ENCODE measurements at places on chromosomes 7 and 10.

DNA sequence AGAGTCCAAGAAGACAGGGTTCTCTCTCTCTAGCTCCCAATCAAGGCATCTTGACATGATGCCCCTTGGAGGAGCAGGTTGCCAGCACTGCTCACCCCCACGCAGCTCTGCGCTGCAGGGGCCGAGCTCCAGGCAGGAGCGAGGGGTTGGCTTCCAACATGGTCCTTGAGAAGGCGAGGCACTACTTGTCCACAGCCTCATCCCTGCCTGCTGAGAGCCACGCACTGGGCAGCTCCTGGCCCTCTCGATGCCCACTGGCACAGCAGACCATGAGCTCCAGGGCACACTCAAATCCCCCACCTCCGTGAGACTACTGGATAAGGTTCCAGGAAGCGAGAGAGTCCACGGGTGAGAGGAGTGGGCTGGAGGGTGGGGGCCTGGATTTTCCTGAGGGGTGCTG is 31.1 kb downstream of the RAMP3 start:
- DNase-seq: no peak

- DNase-seq: no peak
Observed at GRCh38 chr10:132729810-132730572, 56.0 kb downstream of the NKX6-2 start.

DNA sequence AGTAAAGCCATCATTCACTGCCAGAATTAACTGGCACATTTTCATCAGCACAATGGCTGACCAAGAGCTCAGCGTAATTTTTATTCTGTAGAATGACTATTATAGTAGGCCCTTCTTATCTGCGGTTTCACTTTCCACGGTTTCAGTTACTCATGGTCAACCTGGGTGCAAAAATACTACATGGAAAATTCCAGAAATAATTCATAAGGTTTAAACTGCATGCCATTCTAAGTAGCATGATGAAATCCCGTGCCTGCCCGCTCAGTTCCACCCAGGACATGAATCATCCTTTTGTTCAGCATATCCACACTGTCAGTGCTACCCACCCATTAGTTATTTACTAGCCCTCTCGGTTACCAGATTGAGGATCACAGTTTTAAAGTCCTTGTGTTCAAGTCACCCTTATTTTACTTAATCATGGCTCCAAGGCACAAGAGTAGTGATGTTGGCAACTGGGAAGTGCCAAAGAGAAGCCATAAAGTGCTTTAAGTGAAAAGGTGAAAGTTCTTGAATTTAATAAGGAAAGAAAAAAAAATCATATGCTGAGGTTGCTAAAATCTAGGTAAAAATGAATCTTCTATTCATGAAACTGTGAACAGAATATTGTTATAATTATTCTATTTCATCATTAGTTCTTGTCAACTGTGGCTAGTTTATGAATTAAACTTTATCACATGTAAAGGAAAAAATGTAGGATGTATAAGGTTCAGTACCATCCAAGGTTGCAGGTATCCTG is 204.9 kb downstream of the DOCK4 start:
- no peak for DNase-seq

GRCh38 chr7:56019501-56019900 is 31.7 kb downstream of the PSPH start:
- no peak for DNase-seq

GRCh38 chr7:133376514-133376913 is 123.6 kb downstream of the EXOC4 start:
- no peak for DNase-seq

DNA sequence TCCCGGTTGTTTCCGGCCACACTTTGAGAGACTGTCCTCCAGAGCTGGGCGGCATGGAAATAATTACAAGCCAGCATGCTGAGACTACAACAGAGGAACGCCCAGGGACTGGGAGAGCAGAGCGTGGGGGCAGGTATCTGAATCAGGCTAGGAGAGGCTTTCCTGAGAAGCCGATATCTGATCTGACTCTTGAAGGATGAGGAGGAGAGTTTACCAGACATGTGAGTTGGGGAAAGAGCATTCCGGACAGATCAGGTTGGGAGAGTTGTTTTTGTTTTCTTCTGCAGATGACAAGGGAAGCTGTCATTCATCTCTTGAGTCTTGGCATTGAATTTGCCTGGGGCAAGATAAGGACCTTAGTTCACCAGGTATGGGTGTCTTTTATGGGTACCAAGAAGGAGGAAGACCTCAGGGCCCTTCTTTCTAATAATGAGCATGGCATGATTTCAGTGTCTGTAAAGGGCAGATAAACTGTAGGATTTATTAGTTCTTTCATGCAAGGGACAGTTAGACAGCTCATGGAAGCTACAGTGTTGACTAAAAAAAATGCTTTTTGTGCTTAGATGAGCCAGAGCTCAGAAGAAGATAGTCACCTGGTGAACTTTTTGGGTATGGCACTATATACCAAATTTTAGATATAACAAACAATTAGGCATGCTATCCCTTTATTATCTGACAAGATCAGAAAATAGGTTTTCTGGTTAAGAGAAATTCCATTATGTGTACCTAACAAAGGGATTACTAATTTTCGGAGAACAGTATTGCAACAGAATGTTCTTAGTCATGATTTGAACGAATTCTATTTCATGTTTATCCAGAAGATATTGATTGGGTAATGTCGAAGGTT is 36.2 kb downstream of the WBP1L start:
- DNase-seq: no peak

- DNase-seq: no peak
Observed at GRCh38 chr7:28759475-28759971, 198.6 kb downstream of the TRIL start.

DNA sequence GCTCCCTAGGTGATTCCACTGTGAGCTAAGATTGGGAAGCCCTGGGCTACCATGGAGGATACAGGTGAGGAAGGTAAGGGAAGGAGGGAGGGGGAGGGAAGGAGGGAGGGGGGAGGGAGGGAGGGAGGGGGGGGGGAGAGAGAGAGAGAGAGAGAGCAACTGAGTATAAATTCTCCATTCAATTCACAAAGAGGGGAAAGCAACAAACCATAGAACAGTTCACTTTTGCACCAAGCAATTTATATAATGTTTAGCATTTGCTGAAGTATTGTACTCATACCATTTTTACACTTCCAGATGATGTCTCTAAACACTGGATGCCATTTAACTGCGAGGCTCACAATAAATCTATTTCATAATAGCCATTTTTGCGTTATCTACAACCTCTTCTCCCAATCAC is 118.3 kb downstream of the COL28A1 start:
- DNase-seq: no peak

DNA sequence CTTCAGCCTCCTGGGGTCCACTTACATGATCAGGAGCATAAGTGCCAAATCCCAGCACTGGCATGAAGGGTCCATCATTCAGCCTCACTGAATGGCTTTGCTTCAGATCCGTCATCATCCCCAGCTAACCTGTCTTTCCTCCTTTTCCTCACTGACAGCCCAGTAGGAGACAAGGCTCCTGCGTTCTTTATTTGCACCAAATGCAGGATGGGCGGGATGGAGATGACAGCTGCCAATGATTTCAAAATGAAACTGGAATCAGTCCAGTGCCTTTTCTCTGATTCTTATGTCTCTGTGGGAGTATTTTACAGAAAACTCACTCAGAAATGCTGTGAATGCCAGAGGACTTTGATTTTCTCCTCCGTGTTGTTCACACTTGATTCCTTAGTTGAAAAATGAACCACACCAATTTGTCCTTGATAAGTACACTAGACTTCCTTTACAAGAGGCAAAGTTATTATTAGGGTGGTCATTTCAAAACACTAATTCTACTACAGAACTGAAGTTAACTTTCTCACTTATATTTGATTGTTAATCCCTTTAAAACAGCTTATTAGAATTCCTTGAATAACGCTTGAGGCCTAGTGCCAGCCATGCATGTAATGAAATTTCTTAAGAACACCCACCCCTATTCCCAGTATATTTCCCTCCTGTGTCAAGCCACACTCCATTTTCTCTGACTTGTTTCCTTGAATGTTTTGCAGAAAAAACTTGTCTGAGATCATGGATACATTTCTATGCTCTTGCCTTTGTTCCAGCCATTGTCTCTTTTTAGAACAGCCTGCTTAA is at the start of gene AKR1C8:
AKR1C8 (minus strand) TSS at position 164 of the 789 bp plus-strand sequence; CDS start at position 118, 46 bp downstream.
- no peak for DNase-seq
